ENCODE measurements at places on chromosomes 2 and 18. TPM values are rescaled to one million over a fixed set of nuclear protein-coding genes. Genes with fewer than 3 reads are reported as not detected.

The PPP1R7 gene
- 69.1 TPM for total RNA-seq

- H3K4me1 ChIP-seq = peaks cover 7% of the 10 kb centered on the region
- H3K36me3 ChIP-seq = no peaks in the 10 kb centered on the region
- H3K27ac ChIP-seq = no peak overlapping the region
- DNase-seq = peak; percentile 47
- H3K4me3 ChIP-seq = no peak overlapping the region
- H3K27me3 ChIP-seq = no peaks in the 10 kb centered on the region
Measured at GRCh38 chr2:19818543-19818942, 83.2 kb downstream of the TTC32 start.

DNA sequence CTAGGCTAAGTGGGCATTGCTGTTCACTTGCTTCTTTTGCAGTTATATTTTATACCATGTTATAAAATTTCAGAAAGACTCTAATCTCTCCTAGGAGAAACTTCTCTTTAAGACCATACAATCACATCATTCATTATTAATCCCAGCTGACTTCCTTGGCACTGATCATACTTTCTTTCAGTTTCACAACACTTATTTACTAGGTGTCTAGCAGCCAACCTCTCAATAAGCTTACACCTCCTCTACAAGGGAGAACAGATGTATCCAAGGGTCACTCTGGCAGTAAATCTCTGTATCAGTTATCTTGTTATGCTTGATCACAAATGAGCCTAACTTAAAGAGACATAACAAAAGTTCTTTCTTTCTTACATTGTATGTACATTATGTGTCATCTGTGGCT, 69.8 kb upstream of the EPB41L5 start:
- DNase-seq = no peak
- no peak overlapping the region for H3K27ac ChIP-seq
- H3K4me3 ChIP-seq = no peak overlapping the region
- no peaks in the 10 kb centered on the region for H3K27me3 ChIP-seq
- peaks cover 18% of the 10 kb centered on the region for H3K36me3 ChIP-seq

- H3K36me3 ChIP-seq = no peaks in the 10 kb centered on the region
- H3K27ac ChIP-seq = no peak overlapping the region
- H3K4me1 ChIP-seq = peaks cover 4% of the 10 kb centered on the region
- no peak for DNase-seq
- H3K27me3 ChIP-seq = no peaks in the 10 kb centered on the region
Measured at GRCh38 chr2:15259356-15259756, 301.8 kb downstream of the NBAS start.

DNA sequence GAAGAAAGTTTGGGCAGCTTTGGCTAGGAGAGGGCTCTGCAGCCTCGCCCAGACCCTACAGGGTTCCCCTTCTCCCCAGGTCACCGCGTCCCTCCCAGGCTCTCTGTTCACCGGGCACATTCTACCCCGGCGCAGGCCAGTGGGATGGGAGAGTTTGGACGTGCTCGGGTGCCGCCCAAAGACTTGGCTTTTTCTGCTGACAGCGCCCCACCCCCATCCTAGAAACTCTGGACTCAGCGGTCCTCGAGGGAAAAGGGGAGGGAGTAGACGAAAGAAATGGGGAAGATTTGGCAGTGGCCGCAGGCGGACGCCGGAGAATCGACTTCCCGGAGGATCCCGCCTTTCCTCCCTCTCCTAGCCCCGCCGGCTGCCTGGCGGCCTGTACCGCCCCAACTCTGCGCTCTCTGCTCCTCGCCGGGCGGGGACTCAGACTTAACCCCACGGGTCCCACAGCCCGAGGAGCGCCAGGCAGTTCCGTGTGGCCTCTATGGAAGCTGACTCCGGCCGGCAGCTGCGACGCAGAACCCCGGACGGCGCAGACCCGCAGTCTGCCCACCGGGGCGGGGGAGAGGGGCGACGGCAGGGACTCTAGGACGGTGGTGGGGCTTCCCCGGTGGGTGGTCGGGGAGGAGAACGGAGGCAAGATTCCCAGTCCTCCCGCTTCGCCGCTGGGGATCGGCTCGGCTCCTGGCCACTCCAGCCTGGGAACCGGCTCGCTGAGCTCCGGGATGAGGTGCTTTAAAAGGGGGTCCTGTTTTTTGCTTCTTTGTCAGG, 863 bp upstream of the SIX2 start:
- H3K27ac ChIP-seq = peak overlapping the region; percentile 72
- H3K27me3 ChIP-seq = peaks cover 63% of the 10 kb centered on the region
- no peak for DNase-seq

GRCh38 chr2:27281442-27281841, 787 bp upstream of the TRIM54 start:
- H3K4me3 ChIP-seq = no peak overlapping the region
- H3K27ac ChIP-seq = no peak overlapping the region
- H3K36me3 ChIP-seq = no peaks in the 10 kb centered on the region

DNA sequence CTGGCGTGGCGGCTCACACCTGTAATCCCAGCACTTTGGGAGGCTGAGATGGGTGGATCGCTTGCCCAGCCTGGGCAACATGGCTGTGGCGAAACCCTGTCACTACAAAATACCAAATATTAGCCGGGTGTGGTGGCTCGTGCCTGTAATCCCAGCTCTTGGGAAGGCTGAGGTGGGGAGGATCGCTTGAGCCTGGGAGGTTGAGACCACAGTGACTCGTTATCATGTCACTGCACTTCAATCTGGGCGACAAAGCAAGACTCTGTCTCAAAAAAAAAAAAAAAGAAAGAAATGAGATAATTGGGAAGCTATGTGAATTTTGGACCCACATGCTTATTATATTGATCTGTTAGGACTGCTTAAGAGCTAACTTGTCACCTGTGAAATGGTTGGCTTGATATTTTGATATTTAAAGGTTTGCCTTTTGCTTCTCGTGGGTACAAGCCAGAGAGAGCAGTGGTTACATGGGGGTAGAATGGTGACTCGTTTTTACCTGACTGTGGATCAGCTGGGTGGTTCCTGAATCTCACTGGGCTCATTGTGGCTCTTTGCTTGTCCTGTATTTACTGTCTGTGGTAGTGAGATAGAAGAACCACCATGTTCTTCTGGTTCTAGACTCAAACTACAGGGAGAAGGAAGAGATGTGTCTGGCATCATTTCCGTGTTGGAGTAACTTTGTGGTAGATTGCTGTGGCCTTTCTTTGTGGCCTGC, 28.9 kb downstream of the ZNF532 start:
- DNase-seq = no peak
- no peak overlapping the region for H3K4me3 ChIP-seq
- no peaks in the 10 kb centered on the region for H3K27me3 ChIP-seq
- no peak overlapping the region for H3K27ac ChIP-seq
- peaks cover 39% of the 10 kb centered on the region for H3K4me1 ChIP-seq

DNA sequence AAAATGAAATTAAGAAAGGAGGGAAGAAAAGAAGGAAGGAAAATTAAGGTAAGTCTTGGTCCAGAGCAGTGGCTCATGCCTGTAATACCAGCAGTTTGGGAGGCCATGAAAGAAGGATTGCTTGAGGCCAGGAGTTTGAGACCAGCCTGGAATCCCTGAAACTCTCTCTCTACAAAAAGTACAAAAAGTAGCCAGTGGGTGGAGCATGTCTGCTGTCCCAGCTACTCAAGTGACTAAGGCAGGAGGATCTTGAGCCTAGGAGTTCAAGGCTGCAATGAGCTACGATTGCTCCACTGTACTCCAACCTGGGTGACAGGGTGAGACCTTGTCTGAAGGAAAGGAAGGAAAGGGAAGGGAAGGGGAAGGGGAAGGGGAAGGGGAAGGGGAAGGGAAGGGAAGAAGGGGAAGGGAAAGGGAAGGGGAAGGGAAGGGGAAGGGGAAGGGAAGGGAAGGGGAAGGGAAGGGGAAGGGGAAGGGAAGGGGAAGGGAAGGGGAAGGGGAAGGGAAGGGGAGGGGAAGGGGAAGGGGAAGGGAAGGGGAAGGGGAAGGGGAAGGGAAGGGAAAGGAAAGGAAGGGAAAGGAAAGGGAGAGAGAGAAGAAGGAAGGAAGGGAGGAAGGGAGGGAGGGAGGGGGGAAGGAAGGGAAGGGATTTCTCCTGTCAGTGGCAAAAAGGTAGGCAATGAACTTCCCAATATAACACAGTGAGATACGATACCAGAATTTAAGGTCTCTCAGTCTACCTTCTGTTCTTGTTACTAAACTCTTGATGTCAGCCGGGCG, 412.8 kb downstream of the CMPK2 start:
- H3K4me3 ChIP-seq = no peak overlapping the region
- H3K27ac ChIP-seq = no peak overlapping the region
- H3K36me3 ChIP-seq = no peaks in the 10 kb centered on the region
- DNase-seq = no peak

GRCh38 chr2:25966531-25967270, 15.6 kb downstream of the KIF3C start:
- no peak overlapping the region for H3K27ac ChIP-seq
- peaks cover 8% of the 10 kb centered on the region for H3K4me1 ChIP-seq
- H3K4me3 ChIP-seq = no peak overlapping the region
- no peaks in the 10 kb centered on the region for H3K27me3 ChIP-seq

The CYS1 gene
- total RNA-seq = 16.9 TPM

DNA sequence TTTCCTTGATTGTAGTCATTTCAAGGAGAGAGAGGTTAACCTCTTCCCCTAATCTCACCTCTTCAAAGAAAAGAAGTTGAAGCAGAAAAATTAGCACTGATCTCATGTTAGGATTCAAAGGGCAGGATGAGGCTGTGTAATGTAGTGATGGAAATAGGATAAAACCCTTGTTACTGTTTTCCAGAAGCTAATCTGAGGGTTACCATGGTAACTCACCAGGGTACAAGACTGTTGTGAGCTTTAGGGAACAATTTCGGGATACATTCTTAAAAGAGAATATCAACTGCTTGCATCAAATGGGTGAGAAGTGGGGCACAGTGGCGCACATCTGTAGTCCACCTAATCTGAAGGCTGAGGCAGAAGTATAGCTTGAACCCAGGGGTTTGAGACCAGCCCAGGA, 64.9 kb upstream of the SLC39A10 start:
- no peaks in the 10 kb centered on the region for H3K27me3 ChIP-seq
- H3K4me3 ChIP-seq = no peak overlapping the region
- no peak overlapping the region for H3K27ac ChIP-seq
- no peak for DNase-seq

The LRRTM4 gene
- total RNA-seq = 0.17 TPM

The CXCR1 gene
- not detected for total RNA-seq

GRCh38 chr18:75895135-75895534, 467.6 kb upstream of the SMIM21 start:
- H3K27ac ChIP-seq = no peak overlapping the region
- no peaks in the 10 kb centered on the region for H3K27me3 ChIP-seq
- no peak for DNase-seq
- peaks cover 6% of the 10 kb centered on the region for H3K4me1 ChIP-seq
- H3K36me3 ChIP-seq = no peaks in the 10 kb centered on the region

The BCL11A gene
- 3.5 TPM for total RNA-seq

GRCh38 chr2:134603966-134604365, 114.8 kb downstream of the TMEM163 start:
- H3K27me3 ChIP-seq = no peaks in the 10 kb centered on the region
- H3K4me3 ChIP-seq = no peak overlapping the region
- no peaks in the 10 kb centered on the region for H3K36me3 ChIP-seq
- no peak overlapping the region for H3K27ac ChIP-seq
- peak; percentile 55 for DNase-seq

The SPP2 gene
- total RNA-seq = not detected

DNA sequence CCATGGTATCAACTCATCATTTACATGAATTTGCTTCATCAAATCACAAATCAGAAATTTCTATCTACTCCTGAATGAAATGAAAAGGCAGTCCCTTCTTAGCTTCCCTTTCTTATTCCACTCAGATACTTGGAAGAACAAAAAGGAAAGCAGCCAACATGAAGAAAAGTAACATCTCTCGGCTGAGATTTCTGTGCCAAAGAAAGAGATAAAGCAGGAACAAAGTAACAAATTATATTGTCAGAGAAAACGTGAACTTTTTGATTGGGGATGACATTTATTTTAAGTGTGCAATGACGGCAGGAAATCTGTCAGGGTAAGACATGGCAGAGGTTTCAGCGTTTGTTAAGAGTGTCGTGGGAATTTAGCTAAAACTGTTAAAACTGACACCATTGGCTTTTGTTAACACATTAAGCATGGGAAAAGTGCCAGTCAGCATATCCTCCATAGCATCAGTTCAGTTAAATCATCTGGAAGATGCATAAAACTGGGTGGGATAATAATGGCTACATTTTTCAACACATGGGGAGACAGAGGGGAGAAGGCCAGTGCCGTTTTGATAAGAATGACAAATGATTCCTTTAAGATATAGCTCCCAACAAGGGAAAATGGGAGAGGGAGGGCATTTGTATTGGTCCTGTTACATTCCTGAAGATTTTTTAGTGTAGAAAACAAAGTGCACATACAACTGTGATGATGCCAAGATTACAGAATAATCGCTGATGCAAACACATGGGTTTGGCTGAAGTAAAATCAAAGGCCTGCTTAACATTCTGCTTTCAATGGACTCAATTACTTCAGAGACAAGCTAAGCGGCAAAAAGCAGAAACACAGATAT, 211.6 kb downstream of the ZNF521 start:
- H3K36me3 ChIP-seq = no peaks in the 10 kb centered on the region
- no peak for DNase-seq
- no peaks in the 10 kb centered on the region for H3K27me3 ChIP-seq
- no peak overlapping the region for H3K27ac ChIP-seq
- H3K4me3 ChIP-seq = no peak overlapping the region
- H3K4me1 ChIP-seq = peaks cover 7% of the 10 kb centered on the region

DNA sequence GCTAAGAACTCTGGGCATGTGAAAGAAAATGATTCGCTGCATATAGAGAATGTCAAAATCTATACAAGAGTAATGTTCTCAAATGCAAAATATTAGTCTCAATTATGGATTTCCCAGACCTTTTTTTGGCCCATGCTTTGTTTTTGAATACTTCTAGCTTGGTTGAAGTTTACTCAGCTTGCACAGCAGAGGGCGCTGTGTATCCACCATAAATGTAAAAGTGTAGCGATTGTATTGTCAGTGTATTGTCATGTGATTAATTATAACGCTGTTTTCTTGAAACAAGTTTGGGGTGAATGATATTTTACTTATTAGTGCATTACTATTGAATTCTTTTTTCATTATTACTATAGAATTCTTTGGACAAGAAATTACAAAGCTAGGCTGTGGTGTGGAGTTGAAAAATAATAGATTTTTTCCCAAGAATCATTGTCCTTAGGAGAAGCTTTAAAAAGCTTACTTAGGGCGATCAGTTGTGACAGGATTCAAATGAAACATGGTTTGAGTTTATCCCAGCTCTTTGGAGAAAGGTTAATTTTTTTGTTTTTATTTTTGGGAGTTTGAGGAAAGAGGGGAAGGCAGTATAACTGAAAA, 98.3 kb downstream of the PIK3C3 start:
- H3K27ac ChIP-seq = no peak overlapping the region
- no peak overlapping the region for H3K4me3 ChIP-seq
- H3K27me3 ChIP-seq = no peaks in the 10 kb centered on the region
- no peak for DNase-seq
- H3K4me1 ChIP-seq = peaks cover 5% of the 10 kb centered on the region
- peaks cover 48% of the 10 kb centered on the region for H3K36me3 ChIP-seq

DNA sequence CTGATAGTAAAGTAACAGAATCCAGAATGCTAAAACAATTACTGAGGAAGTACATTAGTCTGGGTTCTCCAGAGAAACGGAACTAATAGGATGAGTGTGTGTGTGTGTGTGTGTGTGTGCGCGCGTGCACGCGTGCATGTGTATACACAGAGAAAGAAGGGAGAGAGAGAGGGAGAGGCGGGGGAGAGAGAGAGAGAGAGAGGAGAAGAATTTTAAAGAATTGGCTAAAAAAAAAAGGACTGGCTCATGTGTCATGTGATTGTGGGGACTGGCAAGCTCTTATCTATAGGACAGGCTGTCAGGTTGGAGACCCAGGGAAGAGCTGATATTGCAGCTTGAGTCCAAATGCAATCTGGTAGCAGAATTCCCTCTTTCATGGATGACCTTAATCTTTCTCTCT, 976.2 kb upstream of the CDH2 start:
- no peaks in the 10 kb centered on the region for H3K36me3 ChIP-seq
- H3K27me3 ChIP-seq = no peaks in the 10 kb centered on the region
- no peak overlapping the region for H3K27ac ChIP-seq
- no peak overlapping the region for H3K4me3 ChIP-seq
